ENCODE measurements at places on chromosomes 4 and X. TPM values are rescaled to one million over a fixed set of nuclear protein-coding genes. Genes with fewer than 3 reads are reported as not detected.

NLGN3 gene
- total RNA-seq = 0.18 TPM

PAGE5 gene
- total RNA-seq = not detected

MAGEA1 gene
- total RNA-seq = not detected

C4orf33 gene
- 8.3 TPM for total RNA-seq

SLC49A3 gene
- under 0.01 TPM for total RNA-seq

MAGEA4 gene
- not detected for total RNA-seq

REPS2 gene
- 0.18 TPM for total RNA-seq

DCAF16 gene
- total RNA-seq = 31.5 TPM

RGS12 gene
- total RNA-seq = 13.1 TPM

BMP3 gene
- total RNA-seq = under 0.01 TPM

ITIH6 gene
- total RNA-seq = not detected

FANCB gene
- 14.4 TPM for total RNA-seq

SH2D1A gene
- total RNA-seq = not detected

DCAF8L2 gene
- not detected for total RNA-seq

DNA sequence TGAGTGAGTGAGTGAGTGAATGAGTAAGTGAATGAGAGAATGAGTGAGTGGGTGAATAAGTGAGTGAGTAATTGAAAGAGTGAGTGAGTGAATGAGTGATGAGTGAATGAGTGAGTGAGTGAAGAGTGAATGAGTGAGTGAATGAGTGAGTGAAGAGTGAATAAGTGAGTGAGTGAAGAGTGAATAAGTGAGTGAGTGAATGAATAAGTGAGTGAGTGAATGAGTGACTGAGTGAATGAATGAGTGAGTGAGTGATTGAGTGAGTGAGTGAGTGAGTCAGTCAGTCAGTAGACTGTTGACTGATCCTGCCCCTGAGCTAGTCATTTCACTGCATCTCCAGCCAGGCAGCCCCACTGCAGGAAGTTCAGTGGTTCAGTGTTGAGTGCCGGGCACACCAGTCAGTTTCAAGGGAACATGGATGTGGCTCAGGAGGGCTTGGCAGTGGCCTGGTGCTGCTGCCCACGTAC is 228.4 kb upstream of the PSAPL1 start:
- DNase-seq = no peak

DNA sequence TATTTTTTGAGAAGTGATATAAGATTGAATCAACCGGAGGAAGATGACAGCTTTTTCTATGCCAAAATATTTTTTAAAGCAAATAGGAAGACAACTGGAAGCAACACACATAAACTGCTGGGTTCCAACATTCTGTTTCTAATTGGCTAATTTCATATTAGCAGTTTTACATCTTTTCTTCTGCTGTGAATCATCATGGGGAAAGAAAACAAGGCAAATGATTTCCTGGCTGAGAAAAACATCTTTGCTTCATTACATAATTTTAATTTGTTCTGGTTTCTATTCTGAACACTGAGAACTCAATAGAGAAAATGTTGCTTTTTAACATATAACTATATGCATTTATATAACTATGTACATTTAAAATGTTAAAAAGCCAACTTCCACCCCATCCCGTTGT is 2518.5 kb downstream of the ARAP2 start:
- DNase-seq = no peak

GRCh38 chrX:68842781-68843581 is 14.2 kb downstream of the EFNB1 start:
- DNase-seq = peak; percentile 19

- DNase-seq = peak; percentile 61
Measured at GRCh38 chr4:78612398-78613178, 61.0 kb downstream of the ANXA3 start.

GRCh38 chrX:154457491-154458115 is 478 bp upstream of the PLXNA3 start:
- DNase-seq = no peak

GRCh38 chr4:75494563-75494962 is 19.6 kb downstream of the RCHY1 start:
- DNase-seq = peak; percentile 84

GRCh38 chrX:54745676-54746075 is 52.4 kb downstream of the ITIH6 start:
- DNase-seq = no peak

DNA sequence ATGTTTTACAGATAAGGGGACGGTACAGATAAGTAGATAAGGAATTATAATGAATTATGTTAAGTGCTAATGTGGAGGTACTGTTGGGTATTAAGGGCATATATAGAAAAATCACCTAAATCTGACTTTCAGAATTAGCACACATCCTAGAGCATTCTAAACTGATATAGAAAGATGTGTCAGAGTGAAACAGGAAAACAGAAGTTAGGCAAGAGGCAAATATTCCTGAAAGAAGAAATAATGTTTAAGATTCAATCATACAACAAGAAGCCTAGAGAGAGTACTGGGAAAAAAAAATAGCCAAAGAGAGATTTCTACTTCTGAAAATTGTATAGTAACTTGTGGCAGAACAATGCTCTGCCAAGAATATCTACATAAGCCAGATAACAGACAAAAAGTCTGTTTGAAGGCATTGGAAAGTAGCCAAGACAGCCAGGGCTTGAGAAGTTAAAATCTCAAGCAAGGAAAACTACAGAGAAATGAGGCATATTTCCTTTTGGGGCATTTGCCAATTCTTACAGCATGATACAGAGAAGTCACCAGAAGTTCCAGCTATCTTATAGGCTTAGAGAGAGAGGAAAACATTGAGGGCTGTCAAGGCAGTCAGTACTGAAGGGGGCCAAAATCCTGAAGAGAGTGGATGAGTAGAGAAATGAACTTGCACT is 646.0 kb downstream of the RPA4 start:
- DNase-seq = peak; percentile 54

- DNase-seq = peak; percentile 43
Measured at GRCh38 chr4:113141901-113142346, 92.5 kb downstream of the ANK2 start.

DNA sequence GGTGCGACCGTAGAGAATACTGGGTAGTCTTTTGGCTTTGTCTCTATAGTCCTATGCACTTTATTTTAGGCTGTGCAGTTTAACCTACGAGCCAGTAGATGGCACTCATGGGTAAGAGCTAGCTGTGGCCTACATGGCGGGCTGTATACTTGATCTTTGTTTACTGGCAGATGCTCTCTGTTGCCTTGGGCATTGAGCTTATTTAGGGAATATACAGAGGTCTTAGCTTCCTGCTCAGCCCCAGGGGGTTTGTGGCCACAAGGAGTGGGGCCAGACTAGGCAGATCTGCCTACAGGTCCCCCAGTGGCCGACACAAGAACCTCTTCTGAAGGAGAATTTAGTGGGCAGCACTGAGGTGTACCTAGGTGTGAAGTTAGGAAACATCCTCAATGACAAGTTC is 227.6 kb upstream of the HDX start:
- DNase-seq = peak; percentile 31

DNA sequence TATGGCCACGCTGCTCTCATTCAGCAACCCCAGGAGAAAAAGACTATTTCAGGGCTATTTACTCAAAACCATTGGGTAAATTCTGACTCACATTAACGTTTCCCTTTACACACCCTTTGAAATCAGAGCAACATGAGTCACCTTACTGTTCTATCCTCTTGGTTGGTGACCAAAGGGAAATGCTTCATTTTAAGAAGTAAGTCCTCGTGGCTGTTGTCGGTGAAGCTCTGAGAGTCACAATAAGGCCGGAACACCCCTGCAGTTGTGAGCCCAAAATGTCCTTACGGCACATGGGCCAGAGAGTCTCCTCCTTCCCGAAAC is 56.3 kb upstream of the SPRY1 start:
- peak; percentile 95 for DNase-seq

GRCh38 chrX:45774961-45775360 is 574.3 kb upstream of the DIPK2B start:
- DNase-seq = peak; percentile 81

GRCh38 chr4:155079871-155080270 is 128.6 kb upstream of the NPY2R start:
- no peak for DNase-seq

DNA sequence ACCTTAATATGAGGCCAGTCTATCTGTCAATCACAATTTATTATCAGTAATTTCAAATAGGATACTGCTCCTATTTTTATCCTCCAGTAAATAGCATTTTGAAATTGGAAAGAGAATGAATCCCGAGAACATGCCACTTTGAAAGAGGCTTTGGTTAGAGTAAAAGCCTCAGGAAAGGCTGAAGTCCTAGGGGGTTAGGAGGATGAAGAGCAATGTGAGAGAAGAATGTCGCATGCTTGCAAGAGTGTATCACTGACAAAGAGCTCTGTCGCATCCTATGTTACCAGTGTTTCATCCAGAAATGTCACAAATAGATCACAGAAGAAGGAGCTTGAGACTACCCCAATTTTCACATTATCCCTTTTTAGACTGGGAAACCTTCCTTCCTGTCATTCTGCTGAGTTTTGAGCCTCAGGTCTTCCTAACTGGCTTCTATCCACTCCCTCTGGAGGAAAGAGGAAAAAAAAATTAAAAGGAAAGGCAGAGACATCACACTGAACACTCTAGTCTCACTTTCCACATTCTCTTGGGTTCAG is 39.8 kb downstream of the GPM6A start:
- DNase-seq = no peak

DNA sequence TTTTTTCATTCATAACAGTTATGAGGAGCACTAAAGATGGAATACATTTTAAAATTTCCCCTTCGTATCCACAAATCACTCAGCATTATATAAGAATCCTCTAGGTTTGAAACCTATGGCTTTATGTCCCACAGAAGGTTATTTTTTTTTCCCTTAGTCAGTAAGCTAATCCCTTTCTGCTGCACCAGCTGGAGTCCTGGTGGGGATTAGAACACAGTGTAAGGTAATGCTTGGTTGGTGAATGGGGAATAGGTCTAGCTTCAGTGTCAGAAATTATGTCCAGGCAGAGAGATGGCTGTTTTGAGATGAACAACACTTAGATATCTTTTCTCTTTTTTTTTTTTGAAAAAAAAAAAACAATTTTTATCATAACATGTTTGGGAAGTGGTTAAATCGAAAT is 116.6 kb downstream of the RASGEF1B start:
- DNase-seq = no peak

GRCh38 chr4:179678093-179678814 is 2236.0 kb upstream of the AGA start:
- DNase-seq = peak; percentile 53

- no peak for DNase-seq
Measured at GRCh38 chrX:132393992-132394391, 94.8 kb downstream of the MBNL3 start.

- peak; percentile 79 for DNase-seq
Measured at GRCh38 chrX:155334486-155335336, at the start of gene CLIC2. Gene CLIC2, minus strand, starts transcription at chrX:155334614. Its CDS starts 187 bp downstream, at chrX:155334427.

DNA sequence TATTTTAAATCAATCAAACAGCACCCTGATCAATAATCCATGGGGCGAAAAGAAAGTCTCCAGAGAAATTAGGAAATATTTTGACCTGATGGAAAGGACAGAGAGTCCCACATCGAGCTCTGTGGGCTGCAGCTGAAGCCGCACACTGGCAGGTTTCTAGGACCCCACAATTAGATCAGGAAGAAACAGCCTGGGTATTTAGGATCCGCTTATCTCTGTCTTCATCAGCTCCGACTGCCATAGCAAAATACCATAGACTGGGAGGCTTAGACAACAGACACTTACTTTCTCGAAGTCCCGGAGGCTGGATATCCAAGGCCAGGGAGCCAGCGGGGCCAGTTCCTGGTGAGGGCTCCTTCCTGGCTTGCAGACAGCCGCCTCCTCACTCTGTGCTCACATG is 36.4 kb downstream of the CCNQ start:
- DNase-seq = no peak

GRCh38 chr4:77193511-77194102 is 36.6 kb downstream of the CCNG2 start:
- DNase-seq = no peak

DNA sequence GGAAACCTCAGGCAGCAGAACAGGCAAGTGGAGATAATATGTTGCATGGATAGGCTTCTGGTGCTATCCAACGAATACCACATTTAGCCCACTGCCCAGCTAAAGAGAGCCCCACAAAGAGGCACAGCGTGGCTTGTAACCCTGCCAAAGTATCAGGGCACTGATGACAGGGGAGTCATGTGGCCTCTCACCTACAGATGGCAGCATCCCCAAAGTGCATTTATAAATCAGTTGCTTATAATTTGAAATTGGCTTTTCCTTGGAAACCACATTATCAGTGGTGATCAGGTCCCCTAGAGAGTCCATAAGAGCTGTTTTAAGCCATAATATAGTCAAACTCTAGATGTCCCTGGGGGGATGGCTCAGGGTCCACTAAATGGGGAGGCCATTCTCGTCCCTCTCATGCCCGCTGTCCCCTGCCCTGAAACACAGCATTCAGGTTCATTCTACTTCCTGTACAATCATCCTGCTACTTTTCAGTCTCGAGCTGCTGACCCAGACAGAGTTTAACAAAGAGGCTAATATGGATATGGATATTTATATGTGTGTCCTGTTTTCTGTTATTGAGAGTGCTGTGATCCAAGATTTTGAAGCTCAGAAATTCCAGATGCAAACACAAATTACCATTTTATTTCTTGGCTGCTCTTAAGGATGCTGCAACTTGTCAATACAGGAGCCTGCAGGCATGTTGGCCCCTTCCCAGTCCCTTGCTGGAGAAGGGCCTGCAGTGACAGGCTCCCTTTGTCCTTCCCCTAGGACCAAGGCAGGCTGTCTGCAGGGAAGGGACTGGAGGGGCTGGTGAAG is 28.5 kb downstream of the SRPX start:
- DNase-seq = peak; percentile 25

DNA sequence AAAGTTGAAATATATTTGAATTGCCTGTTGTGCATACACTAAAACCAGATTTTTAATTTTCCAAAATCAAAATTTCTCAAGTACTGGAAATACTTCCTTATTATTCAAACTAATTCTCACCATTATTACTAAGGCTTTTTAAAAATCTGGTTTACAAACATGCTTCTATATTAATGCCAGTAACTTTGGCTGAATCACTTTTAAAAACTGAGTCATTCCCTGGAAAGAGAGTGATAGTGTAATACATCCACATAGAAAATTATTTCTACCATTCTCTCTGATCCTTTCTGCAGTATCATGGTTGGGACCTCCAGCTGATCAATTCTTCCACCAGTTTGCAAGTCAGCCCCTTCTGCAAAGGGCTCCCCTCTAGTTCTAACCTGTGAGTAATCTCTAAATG is 165.3 kb upstream of the FAM241A start:
- DNase-seq = no peak

DNA sequence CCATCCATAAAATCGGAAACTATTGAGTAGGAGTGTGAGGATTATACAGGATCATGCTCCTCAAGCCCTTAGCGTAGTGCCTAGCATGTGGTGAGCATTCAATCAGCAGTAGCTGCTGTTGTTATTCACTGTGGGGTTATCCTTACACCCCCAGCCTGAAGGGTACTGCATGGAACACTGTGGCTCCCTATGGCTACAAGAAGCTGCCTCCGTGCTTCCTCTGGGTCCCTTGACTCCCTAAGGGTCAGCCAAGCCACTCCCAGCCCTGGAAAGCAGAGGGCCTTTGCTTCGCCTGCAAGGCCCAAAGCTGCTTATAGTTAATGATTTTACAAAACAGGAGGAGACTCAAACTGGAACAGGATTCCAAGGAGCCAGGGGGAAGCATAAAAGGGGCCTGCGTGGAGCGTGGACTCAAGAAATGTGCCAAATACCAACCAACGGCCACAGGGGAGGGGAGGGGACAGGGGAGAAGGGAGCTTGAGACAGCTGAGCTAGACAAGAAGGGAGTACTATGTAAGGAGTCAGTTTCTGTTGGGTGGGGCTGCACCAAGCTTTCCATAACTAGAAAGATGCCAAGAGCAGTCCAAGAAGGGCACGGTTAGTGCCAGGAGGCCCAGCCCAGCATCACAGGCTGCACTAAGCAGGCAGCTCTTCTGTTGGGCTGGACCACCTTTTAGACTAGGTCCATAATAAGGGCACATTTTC is 15.9 kb downstream of the SEPTIN6 start:
- DNase-seq = no peak

GRCh38 chr4:66636349-66636748 is 909.0 kb downstream of the CENPC start:
- DNase-seq = no peak
